ENCODE measurements at places on chromosomes 12 and 14. TPM values are rescaled to one million over a fixed set of nuclear protein-coding genes. Genes with fewer than 3 reads are reported as not detected.

GRCh38 chr14:94903883-94904282 lies 134.0 kb upstream of the GSC start:
- DNase-seq, result no peak

GRCh38 chr12:47194501-47194900 lies 114.7 kb upstream of the AMIGO2 start:
- no peak for DNase-seq

DNA sequence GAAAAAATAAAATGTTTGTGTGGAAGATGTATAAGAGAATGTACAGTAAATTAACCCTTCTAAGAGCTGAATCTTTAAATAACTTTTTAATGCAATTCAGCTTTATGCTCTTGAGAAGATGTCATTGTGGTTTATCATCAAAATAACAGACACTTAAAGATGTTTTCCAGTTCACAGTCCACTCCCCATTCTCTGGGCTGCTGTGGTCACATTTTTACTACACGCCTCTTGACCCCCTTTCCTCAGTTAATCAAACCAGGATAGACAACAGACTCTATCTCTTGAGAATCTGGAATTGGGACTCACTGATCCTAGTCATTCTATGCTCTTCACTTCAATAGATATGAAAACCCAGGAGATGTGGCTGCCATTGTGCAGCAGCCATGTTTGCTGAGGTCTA lies 24.7 kb upstream of the OR6J1 start:
- no peak for DNase-seq

DNA sequence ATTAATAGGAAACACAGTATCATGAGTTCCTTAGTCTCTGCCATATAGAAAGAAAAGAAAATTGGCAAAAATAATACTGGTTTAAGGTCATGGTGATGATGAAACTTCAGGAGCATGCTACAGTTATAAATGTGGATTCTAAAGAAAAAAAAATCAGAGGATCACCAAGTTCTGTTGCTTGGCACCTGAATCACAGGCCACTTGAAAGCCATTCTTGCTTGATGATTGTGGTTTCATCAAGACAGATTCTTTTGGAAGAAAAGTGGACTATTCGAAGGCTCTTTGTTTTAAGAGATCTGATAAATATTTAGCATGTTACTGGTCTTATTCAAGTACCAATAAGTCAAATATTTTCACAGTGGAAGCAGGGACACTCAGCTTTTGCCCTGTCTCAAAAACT lies 148.9 kb downstream of the SAMD4A start:
- no peak for DNase-seq

DNA sequence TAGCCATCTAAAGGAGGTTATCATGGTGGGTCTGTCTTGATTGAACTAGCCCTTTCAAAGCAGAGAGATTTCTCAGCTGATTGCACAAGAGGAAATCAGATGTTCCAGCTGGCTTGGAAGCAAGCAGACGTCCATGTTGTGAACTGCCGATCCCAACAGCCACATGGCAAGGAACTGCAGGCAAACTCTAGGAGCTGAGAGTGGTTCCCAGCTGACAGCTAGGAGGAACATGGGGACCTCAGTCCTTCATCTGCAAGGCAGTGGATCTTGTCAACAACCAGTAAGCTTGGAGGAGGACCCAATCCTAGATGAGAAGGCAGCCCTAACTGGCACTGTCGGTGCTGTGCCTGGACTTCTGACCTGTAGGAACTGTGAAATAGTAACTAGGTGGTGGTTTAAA lies 7.7 kb downstream of the ACVR1B start:
- no peak for DNase-seq

- no peak for DNase-seq
These were observed 41.2 kb downstream of the DIO3 start for GRCh38 chr14:101602466-101602840.

GRCh38 chr12:85352016-85352415 lies 72.0 kb downstream of the ALX1 start:
- no peak for DNase-seq

DNA sequence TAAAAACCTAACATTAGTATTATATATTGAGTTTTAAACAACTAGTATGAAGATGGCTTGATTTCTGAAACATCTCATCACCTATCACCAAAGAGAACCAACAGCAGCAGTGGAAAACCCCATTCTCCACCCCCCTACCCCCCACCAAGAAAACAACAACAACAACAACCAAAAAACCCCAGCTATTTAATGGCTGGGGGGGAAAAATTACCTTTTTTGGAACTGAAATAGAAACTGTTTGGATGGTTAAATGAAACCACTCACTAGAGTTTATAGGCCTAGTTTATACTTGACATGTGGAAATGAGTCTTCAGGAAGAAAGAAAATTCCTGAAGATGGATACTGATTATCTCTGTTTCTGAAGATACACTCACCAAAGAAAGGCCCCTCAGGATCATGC lies 30.3 kb downstream of the PPP2R5E start:
- no peak for DNase-seq

DNA sequence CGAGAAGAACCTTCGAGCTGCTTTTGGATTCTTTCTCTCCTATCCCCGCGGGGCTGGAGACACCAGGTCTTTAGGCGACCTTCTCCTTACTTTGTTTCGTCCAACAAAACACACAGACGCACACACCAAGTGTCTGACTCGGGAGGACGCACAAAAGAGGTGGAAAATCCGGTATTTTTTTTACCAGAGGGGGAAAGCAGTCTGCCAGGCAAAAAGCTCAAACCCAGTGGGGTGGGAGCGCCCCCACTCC lies 2.1 kb downstream of the SIX4 start:
- no peak for DNase-seq

PAH gene
- not detected for total RNA-seq

All from hematopoietic multipotent progenitor cell (in vitro differentiated cells).